HFF-Myc (cell line): ENCODE measurements at places on chromosomes 1 and 21.
A peak's percentile ranks its signal among the peaks of the same experiment; 100 is the strongest.

DNA sequence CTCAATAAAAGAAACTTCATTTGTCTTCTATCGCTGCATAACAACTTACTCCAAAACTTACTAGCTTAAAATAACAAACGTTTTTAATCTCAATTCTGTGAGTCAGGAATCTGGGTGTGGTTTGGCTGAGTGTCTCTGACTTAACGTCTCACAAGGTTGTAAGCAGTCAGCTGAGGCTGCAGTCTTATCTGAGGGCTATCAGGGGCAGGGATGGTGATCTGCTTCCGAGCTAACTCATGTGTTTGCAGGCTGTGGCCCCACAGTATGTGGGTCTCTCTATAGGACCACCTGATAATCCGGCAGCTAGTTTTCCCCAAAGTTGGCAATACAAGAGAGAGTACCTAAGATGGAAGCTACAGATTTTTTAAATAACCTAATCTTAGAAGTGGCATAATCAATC is 234.2 kb upstream of the FGGY start:
- peak; percentile 35 for DNase-seq

DNA sequence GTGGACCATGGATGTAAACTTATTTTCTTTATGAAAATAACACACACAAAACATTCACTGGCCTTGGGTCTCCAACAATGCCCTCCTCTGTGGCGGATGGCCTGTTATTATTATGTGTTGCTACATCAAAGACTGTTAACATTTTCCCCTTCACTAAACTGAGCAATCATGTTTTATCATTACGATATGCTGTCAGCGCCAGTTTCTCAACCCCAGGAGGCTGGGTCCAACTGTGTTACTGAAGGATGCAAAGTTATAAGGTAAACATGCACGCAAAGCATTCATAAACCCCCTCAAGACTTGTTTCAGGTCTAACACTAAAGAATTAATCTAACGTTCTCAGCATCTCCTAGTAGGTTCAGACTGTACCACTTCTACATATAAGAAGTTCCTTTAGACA is 6.0 kb upstream of the DUSP10 start:
- DNase-seq = no peak

- no peak for DNase-seq
Measured at GRCh38 chr1:83114136-83114834, 884.6 kb downstream of the TTLL7 start.

GRCh38 chr1:3014443-3015268 is 6.6 kb upstream of the ACTRT2 start:
- DNase-seq = no peak

GRCh38 chr1:38834937-38835827 is 24.4 kb downstream of the RRAGC start:
- peak; percentile 67 for DNase-seq

- DNase-seq = no peak
Measured at GRCh38 chr1:30381266-30381665, 342.1 kb downstream of the MATN1 start.

DNA sequence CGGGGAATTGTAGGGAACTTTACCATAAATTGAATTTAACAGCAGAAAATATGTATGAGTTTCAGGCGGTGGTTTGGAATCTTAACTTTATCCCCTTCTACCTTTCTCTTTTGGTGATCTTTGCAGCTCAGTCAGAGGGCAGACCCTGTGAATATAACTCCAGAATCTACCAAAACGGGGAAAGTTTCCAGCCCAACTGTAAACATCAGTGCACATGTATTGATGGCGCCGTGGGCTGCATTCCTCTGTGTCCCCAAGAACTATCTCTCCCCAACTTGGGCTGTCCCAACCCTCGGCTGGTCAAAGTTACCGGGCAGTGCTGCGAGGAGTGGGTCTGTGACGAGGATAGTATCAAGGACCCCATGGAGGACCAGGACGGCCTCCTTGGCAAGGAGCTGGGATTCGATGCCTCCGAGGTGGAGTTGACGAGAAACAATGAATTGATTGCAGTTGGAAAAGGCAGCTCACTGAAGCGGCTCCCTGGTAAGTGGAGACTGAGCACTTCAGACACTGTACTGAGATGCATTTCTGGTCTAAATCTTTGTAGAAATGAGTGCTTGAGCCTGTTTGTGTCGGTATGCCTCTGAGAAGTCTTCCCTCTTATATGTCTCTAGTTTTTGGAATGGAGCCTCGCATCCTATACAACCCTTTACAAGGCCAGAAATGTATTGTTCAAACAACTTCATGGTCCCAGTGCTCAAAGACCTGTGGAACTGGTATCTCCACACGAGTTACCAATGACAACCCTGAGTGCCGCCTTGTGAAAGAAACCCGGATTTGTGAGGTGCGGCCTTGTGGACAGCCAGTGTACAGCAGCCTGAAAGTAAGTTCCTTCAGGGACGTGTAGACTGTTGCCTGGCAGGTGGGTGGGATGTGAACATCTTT is 1.5 kb downstream of the CCN1 start:
- no peak for DNase-seq

- DNase-seq = no peak
Measured at GRCh38 chr1:6111991-6112689, 66.5 kb downstream of the KCNAB2 start.

DNA sequence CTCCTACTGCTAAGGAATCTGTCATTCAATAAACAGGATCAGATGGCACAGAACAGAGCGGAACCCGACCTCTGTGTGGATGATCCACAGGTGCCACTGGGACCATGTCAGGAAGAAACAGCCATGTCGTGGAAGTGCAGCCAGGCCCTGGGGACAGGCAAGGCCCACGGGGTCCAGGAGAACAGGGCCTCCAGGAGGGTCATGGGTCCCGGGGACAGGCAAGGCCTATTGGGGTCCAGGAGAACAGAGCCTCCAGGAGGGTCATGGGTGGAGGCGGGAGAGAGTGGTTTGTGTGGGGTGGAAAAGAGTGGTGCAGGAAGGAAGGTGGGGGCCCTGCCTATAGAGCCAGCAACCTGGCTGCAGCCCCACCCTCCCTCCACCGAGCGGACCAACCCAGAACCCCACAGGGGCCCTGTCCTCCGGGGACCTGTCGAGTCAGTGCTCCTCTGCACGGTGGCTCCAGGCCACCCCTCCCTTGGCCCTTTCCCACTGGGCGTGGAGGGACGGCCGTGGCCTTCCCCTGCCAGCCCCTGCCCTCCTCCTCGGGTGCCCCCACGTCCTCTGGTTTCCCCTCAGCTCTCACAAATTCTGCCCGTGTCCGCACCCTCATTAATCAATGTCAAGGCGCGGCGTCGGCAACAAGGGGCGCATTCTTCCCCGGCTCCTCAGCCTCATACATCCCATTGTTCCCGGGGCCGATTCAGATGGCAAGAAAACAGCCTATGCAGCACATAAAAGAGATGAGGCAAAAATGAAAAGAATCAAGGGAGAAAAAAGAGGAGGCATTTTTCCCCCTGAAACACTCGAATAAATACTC is 146.4 kb downstream of the PRDM16 start:
- DNase-seq = no peak

- no peak for DNase-seq
Measured at GRCh38 chr1:201025571-201026002, 2.1 kb upstream of the KIF21B start.

DNA sequence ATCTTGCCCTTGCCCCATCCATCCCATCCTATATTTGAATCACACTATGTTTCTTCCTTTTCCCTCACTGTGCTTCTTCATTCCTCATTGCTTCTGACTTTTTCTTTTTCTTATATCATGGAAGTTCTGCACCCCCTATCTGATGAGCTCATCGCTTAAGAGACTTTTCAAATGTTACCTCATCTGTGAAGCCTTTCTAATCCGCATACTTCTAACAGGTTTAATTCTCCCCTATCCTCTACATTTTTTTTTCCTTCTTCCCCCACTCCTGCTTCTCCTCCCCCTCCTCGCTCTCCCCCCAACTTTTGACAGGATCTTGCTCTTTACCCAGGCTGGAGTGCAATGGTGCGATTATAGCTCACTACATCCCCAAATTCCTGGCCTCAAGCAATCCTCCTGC is 39.5 kb downstream of the OSBPL9 start:
- DNase-seq = no peak

GRCh38 chr1:167790117-167790516 is 68.3 kb downstream of the MPZL1 start:
- DNase-seq = no peak

GRCh38 chr1:43688594-43689000 is 18.7 kb upstream of the ST3GAL3 start:
- DNase-seq = peak; percentile 73

- no peak for DNase-seq
Measured at GRCh38 chr1:245693941-245694752, 539.4 kb downstream of the KIF26B start.

GRCh38 chr1:186494832-186495271 is 33.9 kb upstream of the PDC start:
- DNase-seq = no peak

DNA sequence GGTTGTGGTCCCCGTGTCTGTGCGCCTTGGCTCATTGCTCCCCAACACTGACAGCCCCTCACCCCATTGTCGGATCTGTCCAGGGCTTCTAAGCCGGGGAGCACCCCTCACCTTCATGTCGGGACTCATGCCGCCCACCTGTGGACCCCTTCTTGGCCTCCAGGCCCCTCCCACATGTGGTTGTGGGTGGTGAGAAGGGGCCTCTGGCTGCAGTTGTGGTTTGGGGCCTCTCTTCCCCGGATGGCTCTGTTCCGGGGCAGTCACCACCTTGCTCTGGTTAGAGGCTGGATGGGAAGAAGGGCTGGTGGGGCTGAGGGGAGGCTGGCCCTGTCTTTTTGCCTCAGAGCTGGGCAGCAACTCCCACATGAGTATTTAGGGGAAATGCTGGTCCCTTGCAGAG is 158.6 kb upstream of the C1orf174 start:
- DNase-seq = no peak

GRCh38 chr1:16013220-16013907 is 4.5 kb downstream of the HSPB7 start:
- no peak for DNase-seq

GRCh38 chr1:157639800-157640199 is 41.9 kb upstream of the FCRL4 start:
- no peak for DNase-seq

DNA sequence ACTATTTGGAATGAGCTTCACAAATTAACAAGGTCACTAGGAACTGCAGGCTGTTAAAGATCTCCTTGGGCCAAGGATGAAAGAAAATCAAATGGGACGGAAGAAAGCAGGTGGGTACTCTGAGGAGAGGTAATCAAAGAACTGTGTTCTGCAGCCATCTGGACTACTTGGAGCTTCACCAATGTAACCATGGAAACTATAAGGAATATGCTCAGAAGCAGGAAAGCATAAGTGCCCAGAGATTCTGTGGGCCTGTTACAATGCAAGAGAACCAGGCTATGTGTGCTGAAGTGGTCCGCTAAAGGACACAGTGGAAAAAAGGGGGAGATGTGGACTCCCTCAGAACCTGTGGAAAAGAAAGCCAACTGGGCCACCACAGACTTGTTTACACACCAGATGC is 238.5 kb downstream of the PTGER3 start:
- no peak for DNase-seq

- no peak for DNase-seq
Measured at GRCh38 chr1:164310166-164310565, 248.8 kb upstream of the PBX1 start.

DNA sequence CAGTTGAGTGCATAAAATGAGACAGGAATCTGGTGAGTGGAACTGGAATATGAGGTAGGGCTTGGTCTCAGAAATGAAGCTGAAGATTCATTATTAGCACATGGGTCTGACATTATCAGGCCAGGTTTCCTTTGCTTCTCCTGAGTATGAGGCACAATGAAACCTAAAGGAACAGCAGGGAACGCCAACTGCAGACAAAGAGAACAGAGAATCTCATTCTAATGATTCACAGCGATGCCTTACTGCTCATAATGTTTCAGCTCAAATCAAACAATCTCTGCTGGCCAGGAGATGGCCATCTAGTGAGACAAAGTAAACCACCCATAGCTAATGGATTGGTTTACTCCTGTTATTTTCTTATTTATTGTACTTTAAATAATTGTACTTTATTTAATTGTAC is 133.5 kb downstream of the C1orf21 start:
- no peak for DNase-seq
